Uterus (tissue), 4 donors: ENCODE measurements at places on chromosomes 5 and 9. TPM values are rescaled to one million over a fixed set of nuclear protein-coding genes. Genes with fewer than 3 reads are reported as not detected.

GRCh38 chr9:96020792-96021550 is 145.5 kb downstream of the ERCC6L2 start:
- H3K4me3 ChIP-seq: peak overlapping the region; percentile 38
- H3K4me1 ChIP-seq: peaks cover 8% of the 10 kb centered on the region
- DNase-seq: no peak
- H3K36me3 ChIP-seq: no peaks in the 10 kb centered on the region
- H3K27ac ChIP-seq: peak overlapping the region; percentile 38

GRCh38 chr5:151080613-151081430 is at the start of gene TNIP1:
Gene TNIP1, minus strand, starts transcription at chr5:151081034. Its CDS starts 15,939 bp downstream, at chr5:151065095.
- H3K4me3 ChIP-seq: peak within 1 kb of the TSS; percentile 95
- no peaks in the 10 kb centered on the region for H3K27me3 ChIP-seq
- peak; percentile 96 for DNase-seq
- H3K4me1 ChIP-seq: no peaks in the 10 kb centered on the region

DNA sequence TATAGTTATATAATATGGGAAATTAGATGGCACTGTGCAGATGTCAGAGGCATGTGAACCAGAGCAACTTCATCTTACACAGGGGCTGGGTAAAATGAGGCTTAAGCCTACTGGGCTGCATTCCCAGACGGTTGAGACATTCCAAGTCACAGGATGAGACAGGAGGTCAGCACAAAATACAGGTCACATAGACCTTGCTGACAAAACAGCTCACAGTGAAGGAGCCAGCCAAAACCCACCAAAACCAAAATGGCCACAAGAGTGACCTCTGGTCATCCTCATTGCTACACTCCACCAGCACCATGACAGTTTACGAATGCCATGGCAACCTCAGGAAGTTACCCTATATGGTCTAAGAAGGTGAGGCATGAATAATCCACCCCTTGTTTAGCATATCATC is 479.4 kb downstream of the TLR4 start:
- H3K27me3 ChIP-seq: no peaks in the 10 kb centered on the region
- no peaks in the 10 kb centered on the region for H3K36me3 ChIP-seq
- H3K4me1 ChIP-seq: no peaks in the 10 kb centered on the region
- H3K4me3 ChIP-seq: no peak overlapping the region
- no peak overlapping the region for H3K27ac ChIP-seq

DNA sequence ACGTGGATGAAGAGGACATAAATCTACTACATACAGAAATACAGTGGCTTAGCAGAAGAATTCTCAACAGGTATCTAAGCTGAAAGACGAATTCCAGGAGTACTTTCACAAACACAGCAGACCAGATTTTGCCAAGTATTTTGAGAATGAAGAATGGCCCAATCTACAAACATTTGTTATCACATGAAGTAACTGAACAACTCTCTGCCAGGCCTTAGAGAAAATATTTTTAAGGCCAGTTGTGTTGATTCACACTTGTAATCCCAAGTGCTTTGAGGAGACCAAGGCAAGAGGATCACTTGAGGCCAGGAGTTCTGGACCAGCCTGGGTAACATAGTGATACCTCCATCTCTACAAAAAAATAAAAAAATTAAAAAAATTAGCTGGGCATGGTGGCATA is 14.3 kb downstream of the AGTPBP1 start:
- no peaks in the 10 kb centered on the region for H3K27me3 ChIP-seq
- no peak for DNase-seq
- H3K4me1 ChIP-seq: no peaks in the 10 kb centered on the region
- no peaks in the 10 kb centered on the region for H3K36me3 ChIP-seq

HNRNPH1 gene
- 237 TPM for total RNA-seq

DNA sequence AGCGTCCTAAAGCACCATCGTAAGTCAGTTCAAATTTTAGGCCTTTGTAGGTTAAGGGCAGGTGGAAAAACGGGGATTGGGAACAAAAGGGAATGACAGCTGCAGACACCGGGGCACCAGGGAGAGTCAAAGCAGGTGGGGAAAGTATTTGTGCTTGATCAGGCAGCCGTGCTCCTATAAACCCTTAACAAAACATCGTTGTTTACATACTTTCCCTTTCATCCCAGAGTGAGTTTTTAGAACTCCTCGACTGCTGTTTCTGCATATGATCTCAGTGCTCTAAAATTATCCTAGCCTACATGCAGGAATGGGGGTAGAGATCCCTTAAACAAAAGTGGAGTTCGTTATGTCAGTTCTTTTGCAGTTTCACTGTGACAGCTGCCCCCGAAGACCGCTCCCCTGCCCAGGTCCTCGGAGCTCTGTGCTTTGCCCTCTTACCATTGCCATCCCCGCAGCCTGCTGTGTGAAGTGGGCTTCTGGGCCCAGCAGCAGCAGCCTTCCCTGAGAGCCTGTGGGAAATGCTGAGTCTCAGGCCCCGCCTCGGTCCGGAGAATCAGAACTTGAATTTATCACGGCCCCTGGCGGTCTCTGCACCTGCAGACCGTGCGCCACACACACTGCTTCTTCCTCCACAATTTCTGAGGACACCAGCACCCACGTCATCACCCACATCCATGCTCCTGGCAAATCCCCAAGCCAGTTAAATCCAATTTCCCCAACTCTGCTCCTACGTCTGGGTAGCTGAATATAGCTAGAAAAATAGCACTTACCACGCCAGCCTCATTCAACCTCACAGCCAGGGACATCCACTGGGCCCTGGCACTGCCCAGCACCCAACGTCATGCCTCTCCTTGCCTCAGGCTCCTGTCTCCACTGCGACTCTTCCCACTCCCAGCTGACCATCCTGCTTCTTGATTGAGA is 86.8 kb downstream of the NSUN2 start:
- no peak overlapping the region for H3K4me3 ChIP-seq
- H3K27ac ChIP-seq: no peak overlapping the region
- H3K27me3 ChIP-seq: no peaks in the 10 kb centered on the region
- no peaks in the 10 kb centered on the region for H3K36me3 ChIP-seq

- no peaks in the 10 kb centered on the region for H3K27me3 ChIP-seq
- H3K4me3 ChIP-seq: no peak overlapping the region
- H3K27ac ChIP-seq: no peak overlapping the region
- no peak for DNase-seq
- no peaks in the 10 kb centered on the region for H3K36me3 ChIP-seq
These were observed 259.1 kb downstream of the SH3GL2 start for GRCh38 chr9:17837965-17838364.

LRRC19 gene
- total RNA-seq: not detected

INSL6 gene
- total RNA-seq: not detected

DNA sequence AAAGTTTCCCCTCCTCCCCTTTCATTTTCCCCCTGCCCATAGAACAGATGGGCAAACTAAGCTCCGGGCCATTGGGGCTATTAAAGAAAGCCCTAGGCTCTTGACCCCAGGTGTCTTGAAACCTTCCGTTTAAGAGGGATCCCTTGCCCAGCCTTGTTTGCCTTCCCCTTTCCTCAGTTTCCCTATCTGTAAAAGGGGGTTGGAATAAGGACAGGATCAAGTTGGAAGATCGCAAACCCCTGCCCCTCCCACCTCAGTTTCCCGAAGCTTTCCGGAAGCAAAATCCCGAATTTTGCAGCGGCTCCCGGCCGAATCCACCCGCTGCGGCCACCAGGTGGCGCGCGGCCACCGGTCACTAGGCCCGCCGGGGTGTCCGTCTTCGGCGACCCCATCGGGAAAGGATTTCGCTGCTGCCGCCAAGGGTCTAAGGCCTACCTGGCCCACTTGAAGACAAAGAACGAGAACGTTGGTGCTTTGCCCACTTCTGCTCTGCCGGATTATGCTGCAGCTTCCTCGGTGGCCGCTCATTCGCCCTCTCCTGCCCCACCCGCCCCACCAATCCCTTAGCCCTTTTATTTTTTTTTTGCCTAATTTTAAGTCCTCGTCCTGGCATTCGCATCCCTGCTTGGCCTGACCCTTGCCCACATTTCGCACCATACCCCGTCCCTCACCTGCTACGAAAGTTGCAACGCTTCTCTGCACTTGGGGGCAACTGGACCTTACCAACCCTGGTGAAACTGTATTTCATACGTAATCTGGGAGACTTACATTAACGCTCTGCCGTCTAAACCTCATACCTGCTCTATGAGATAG is 962 bp upstream of the NR6A1 start:
- H3K4me1 ChIP-seq: no peaks in the 10 kb centered on the region
- H3K36me3 ChIP-seq: no peaks in the 10 kb centered on the region
- DNase-seq: peak; percentile 79
- H3K27me3 ChIP-seq: peaks cover 14% of the 10 kb centered on the region
- H3K27ac ChIP-seq: peak overlapping the region; percentile 61

DNA sequence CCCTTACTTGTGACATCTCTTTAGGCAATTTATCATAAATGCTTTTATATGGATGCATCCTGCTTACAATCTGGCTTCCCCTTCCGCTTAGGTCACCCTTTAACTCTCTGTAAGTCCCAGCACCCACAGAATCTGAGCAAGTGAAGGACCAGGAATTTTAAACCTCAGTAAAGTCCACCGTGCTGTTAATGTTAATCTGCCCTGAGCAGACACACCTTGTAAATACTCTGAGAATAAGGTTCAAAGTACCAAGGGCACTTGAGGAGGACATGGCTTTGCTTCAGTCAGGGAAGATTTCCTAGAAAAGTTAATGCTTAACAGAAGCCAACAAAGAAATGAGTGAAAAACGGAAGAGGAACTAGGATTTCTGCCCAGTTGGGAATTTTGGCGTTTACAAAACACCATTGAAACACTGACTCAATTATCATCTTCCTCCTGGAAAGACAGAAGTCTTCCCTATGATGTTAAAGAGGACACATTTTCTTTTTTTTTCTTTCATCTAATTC is 26.4 kb upstream of the TTC39B start:
- no peak overlapping the region for H3K4me3 ChIP-seq
- no peak overlapping the region for H3K27ac ChIP-seq
- DNase-seq: no peak
- H3K36me3 ChIP-seq: no peaks in the 10 kb centered on the region
- no peaks in the 10 kb centered on the region for H3K27me3 ChIP-seq

SPATA31C1 gene
- not detected for total RNA-seq

DNA sequence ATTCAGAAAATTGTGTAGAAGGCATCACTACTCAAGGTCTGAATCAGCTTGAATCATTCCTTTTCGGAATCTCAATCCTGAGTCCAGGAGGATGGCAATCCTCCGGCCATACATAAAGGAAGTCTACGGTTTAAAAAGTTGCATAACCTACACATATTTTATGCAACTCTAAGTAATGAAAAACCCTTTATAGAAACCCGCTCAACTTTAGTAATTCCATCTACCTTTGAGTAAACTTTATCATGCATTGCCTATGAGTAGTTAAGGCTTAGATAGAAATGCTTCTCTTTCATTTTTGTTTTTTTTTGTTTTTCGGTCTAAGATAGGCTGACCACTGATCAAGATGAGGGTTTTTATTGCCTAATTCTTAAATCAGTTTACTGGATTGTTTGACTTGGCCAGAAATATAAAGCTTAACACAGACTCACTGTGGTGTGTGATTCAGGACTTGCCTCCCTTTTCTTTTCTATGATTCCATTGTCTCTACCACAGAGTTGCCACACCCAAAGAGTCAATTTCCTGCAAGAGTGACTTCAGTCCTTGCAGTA is 85.0 kb downstream of the LURAP1L start:
- no peak for DNase-seq
- H3K27me3 ChIP-seq: no peaks in the 10 kb centered on the region
- no peaks in the 10 kb centered on the region for H3K36me3 ChIP-seq
- H3K27ac ChIP-seq: no peak overlapping the region
- H3K4me3 ChIP-seq: no peak overlapping the region

PLEKHG4B gene
- total RNA-seq: 8.3 TPM

DNA sequence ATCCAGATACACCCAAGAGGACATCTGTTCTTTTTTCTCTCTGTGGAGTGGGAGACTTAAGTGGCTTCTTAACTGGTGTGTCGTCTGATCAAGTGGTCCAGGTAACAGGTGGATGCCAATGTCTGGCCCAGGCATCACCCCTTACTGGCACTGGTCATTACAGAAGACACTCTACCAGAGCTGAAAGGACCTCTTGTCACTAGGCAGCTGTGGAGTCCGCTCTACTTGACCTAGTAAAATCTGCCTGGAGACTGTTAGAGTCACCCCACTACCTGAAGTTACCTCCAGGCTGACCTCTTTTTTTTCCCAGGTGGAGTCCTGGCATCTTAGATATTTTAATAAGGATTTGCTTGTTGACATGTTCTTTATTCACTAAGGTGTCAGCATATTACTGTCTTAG is 22.5 kb downstream of the FXN start:
- no peak for DNase-seq
- H3K36me3 ChIP-seq: no peaks in the 10 kb centered on the region
- H3K4me3 ChIP-seq: no peak overlapping the region
- no peak overlapping the region for H3K27ac ChIP-seq

DNA sequence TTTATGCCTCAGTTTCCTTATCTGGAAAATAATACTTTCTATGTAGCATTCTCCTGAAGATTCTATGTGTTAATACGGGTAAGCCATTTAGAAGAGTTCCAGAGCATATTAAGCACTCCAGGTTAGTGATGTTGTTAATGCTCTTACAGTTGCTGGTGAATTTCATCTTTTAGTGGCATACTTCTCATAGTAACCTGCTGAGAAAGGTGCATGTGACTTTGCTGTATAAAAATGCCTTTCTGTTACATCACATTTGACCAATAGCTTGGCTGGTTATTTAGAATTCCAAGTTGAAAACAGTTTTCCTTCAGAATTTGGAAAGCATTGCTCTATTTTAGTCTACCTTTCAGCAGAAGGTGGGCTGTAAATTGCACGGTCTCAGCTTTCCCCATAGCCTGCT is 27.2 kb downstream of the GCNT1 start:
- no peaks in the 10 kb centered on the region for H3K27me3 ChIP-seq
- H3K4me1 ChIP-seq: no peaks in the 10 kb centered on the region
- H3K36me3 ChIP-seq: no peaks in the 10 kb centered on the region
- no peak overlapping the region for H3K4me3 ChIP-seq
- DNase-seq: no peak

CBY3 gene
- not detected for total RNA-seq

GRCh38 chr9:98539954-98540353 is 168.8 kb downstream of the GABBR2 start:
- DNase-seq: no peak
- no peak overlapping the region for H3K27ac ChIP-seq
- H3K4me3 ChIP-seq: no peak overlapping the region
- H3K27me3 ChIP-seq: no peaks in the 10 kb centered on the region
- H3K36me3 ChIP-seq: no peaks in the 10 kb centered on the region
- H3K4me1 ChIP-seq: no peaks in the 10 kb centered on the region

C5orf52 gene
- total RNA-seq: not detected

ZFP2 gene
- 1.8 TPM for total RNA-seq

FGF10 gene
- total RNA-seq: 5.9 TPM
